Activated CD4-positive, alpha-beta T cell treated with anti-CD3 and anti-CD28 coated beads, Interleukin-10, Interleukin-2, amounts not matched to agents 100 ng/mL and 50 ng/mL, durations not matched to agents 16 hours and 8 hours (primary cell): ENCODE measurements at places on chromosomes 16 and 17.

DNA sequence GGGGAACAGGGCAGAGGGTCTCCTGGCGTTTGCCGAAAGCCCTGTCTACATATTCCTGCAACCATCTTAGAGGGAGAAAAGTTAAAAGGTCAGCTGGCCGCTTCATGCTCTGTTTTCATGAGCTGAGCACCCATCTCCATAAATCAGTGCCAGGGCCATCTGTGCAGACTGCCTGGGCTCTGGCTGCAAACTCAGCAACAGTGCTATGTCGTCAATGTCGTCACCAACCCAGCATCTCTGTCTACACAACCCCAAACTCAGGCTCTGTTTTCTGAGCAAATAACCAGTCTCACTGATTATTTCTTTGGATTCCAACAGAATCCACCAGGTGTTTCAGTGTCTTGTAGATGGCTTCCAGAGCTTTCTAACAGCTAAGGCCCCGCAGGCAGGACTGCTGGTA, 65.0 kb downstream of the HS3ST2 start:
- no peak for DNase-seq

- no peak for DNase-seq
These were observed 7.4 kb upstream of the GOSR2 start for GRCh38 chr17:46915596-46915995.

DNA sequence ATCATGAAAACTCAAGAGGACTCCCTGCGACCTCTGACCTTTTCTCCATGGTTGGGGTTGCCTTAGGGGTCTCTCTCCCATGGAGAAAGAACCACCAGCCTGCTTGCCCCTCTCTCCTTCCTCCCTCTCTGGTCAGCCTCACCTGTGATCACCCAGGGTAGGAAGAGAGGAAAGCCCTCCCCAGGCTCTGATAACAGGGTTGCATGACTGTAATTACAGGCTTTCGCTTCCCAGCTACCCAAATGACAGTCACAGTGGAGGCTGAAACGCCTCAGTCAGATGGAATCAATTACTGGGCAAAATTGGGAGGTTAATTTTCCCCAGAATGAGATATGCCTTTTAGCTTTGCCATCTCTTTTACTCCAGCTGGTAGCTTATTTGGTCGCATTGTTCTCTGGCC, 265.8 kb upstream of the SOX9 start:
- no peak for DNase-seq

GRCh38 chr16:63983401-63983800, 1138.5 kb downstream of the CDH11 start:
- no peak for DNase-seq

DNA sequence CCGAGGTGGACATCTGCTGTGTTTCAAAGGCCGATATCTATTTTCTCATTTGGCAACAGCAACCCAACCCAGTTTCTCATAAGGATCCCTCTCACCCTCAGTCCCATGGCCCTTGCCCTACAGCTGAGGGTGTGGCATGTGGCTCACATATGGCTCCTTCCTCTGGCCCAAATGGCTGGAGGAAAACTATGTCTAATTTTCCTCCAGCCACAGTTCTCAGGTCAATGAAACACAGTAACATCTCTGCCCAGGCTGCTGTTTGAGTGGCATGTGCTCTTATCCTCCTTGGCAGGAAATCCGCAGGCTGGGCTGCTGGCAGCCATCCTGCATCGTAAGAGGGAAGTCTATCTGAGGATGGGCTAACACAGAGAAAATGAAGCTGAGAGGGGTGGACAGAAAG, 24.1 kb downstream of the SERPINF1 start:
- DNase-seq, result no peak

DNA sequence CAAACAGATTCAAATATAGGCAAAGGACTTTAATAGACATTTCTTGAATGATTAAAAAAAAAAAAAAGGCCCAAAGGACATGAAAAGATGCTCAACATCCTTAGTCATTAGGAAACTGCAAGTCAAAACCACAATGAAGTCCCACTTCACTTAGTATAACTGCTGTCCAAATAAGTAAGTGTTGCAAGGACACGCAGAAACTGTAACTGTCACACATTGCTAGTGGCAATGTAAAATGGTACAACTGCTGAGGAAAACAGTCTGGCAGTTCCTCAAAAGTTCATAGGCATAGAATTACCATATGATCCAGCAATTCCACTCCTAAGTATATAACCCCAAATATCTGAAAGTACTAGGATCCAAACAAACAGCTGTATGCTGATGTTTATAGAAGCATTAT, 112.7 kb downstream of the BRIP1 start:
- peak; percentile 73 for DNase-seq

DNA sequence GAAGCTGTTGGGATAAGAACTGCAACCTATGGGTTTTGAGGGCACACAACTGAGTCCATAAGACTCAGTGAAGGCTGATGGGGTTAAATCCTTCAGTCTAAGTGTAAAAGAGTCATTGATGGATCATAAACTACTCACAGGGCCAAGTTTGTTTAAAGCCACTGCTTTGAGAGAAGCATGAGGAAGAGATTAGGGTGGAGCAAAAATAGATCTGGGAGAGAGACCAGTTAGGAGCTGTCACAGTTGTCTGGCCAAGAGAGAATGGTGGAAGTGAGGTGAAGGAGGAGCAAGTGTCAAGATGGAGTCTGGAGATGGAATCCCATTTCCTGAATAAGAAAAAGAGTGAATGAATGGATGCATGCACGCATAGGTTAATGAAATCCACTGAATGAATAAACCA, 379.1 kb upstream of the CDH11 start:
- DNase-seq, result no peak

DNA sequence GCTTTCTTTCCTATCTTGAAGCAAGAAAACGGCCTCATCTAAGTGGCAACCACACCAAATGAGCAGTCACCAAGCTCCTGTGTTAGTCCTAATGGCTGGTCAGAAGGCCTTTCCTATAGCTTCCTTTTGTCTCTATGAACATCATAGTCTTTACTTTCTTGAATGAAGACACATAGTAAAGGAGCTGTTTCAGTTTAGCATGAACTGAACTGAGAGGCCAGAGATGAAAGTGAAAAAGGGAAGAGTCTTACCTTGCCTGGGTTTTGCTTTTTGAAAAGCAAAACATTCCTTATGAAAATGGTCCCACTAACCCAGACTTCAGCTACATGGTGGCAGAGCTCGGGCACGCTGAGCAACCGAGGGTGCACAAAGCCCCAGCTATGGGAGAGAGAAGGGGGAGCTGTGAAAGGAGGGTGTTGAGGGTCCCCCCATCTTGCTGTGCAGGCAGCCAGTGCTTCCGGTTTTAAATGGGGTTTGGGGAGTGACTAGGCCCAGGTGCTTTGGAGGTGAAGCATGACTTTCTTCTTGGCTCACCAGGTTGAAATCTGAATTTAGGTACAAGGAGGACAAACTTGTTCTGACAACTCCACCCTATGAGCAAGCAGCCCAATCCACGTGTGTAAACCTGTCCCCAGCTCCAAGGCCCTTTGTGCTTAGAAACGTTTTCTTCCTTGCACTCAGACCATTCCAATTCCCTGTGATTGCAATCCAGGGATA, 9.1 kb upstream of the PSMC3IP start:
- no peak for DNase-seq

DNA sequence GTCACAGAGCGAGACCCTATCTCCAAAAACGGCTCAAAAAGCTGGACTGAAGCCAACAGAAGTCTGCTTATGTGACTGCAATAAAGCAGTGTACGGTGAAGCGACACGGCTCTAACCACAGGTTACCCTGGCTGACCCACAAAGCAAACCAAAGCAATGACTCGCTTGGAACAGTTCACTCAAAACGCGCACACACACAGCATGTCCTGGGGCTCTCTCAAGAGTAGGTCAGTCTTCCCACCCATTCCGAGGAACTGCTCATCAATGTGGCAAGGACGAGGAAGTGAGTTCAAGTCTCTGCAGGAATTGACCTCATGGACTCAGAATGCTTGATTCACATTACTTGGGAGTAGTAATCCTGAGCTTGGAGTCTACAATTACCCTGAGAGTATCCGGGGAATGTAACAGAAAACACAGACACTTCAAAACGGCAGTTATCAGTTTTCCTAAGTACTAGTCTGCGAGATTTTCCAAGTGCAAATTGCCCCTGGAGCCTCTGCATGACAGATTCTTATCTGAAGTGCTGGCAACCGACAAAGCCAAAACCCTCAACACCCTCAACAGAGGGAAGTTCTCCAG, 25.4 kb downstream of the PELP1 start:
- DNase-seq, result peak; percentile 63

DNA sequence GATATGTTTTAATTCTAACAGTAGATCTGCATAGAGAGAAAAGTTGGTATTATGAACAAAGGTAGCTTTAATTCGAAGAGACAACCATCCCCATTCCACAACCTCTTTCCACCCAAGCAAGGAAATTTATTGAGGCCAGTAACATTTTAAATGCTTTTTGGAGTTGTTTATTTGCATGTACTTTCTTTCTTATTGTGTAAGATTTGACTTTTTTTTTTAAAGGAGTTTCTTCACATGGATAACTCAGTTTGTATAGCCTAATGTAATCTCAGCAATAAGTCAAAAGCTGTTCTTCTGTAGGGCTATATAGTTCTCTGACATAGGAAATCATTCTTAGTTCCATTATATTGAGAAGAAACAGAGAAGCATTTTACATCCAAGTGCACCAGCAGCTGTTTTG, 163.3 kb downstream of the PRKCA start:
- DNase-seq, result no peak

- no peak for DNase-seq
These were observed 89.2 kb downstream of the ABCC6 start for GRCh38 chr16:16133943-16134604.

DNA sequence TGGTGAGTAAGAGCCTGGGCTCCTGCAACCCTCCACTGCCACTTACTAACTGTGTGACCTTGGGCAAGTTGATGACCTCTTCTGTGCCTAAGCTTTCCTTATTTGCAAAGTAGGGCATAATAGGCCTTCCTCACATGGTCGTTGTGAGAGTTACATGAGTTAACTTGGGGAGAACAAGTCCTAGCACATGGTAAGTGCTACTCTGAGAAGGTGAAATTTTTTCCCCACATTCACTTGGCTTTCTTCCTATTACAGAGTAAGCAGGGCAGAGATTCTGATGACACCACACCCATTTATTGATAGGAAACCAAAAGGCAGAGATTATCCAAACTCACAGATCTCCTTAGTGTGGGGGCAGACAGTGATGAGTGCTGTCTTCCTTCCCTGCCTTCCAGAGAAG, 1.6 kb downstream of the KCNH4 start:
- no peak for DNase-seq

GRCh38 chr17:28950017-28950751, 1.1 kb downstream of the PHF12 start:
- DNase-seq, result peak; percentile 64

GRCh38 chr16:66878067-66878466, 2.2 kb upstream of the PDP2 start:
- DNase-seq, result peak; percentile 79

- DNase-seq, result no peak
These were observed 104.3 kb upstream of the DNAH9 start for GRCh38 chr17:11493936-11494335.

DNA sequence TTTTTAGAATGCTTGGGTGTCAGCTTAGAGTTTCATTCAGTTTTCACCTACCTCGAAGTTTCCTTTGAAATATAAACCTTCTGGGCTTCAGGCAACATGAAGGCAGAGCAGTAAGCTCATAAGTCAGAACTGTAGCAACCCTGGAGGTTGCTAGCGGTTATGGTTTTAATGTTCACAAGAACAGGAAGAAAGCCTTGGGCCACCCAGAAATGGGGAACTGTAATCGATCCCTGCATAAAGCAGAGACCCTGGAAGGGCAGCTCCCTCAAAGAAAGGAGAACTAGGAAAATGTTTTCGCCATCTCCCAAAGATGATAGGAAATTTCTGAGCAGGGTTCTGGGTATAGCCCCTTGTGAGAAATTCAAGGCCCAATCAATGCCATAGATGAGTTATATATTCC, 47.8 kb upstream of the RASL10B start:
- DNase-seq, result no peak

DNA sequence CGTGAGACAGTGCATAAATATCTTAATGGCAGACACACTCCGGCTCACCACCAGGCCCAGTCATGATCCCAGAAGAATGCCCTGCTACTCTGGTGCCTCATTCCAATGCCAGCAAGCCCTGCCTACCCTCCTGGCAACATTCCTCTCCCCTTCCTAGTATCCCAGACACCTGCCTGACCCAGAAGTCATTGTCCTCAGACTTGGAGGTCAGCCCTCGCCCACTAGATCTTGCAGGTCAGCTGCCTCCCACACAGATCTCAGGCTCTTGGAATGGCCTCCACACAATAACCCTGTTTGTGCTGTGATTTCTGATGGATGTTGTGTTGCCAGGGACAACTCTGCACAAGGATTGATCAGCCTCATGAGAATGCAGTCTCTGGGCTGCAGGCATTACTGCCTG, 1.8 kb upstream of the TEX2 start:
- no peak for DNase-seq

- no peak for DNase-seq
These were observed 470.1 kb downstream of the SOX9 start for GRCh38 chr17:72590882-72591281.

- peak; percentile 40 for DNase-seq
These were observed 19.7 kb upstream of the LRRC37A3 start for GRCh38 chr17:64938925-64939474.

DNA sequence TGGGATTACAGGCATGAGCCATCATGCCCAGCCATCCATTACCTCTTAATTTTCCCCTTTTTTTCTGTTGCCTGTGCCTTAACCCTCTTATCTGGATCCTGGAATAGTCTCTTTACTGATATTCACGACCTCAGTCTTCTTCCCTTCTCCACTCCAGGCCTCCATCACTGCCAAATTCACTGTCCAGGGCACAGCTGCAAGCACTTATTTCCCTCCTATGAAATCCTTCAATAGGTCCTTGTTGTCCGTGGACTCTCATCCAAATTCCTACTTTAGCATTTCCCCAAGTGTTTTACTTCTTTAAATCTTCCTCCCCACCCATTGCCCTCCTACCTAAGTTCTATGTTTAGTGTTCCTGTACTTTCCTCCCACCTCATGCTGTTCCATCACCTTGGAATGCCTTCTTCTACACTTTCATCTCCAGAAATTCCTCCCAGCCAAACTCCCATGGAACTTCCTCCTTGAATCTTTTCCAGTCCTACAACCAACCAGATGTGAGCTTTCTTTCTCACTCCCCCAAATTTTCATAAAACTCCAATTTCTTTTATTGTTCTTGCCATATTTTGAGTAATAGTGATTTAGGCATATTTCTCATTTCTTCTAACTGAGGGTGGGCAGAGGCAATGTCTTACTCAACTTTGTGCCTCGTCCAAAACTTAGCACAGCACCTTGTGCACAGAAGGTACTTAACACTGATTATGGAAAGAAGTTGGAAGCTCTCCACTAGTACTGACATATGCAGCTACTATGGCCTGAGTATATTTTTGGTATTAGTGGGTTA, 35.3 kb downstream of the FAM20A start:
- DNase-seq, result no peak

- DNase-seq, result no peak
These were observed 2.7 kb downstream of the IGFBP4 start for GRCh38 chr17:40445751-40446468.

- DNase-seq, result no peak
These were observed 202.1 kb upstream of the IRX3 start for GRCh38 chr16:54488729-54489128.

GRCh38 chr16:7390974-7391373, 58.3 kb downstream of the RBFOX1 start:
- DNase-seq, result no peak
